GM10248 (cell line): ENCODE measurements at places on chromosomes 2 and 18.

- no peak for DNase-seq
Observed at GRCh38 chr18:54926593-54927325, 32.5 kb downstream of the CCDC68 start.

DNA sequence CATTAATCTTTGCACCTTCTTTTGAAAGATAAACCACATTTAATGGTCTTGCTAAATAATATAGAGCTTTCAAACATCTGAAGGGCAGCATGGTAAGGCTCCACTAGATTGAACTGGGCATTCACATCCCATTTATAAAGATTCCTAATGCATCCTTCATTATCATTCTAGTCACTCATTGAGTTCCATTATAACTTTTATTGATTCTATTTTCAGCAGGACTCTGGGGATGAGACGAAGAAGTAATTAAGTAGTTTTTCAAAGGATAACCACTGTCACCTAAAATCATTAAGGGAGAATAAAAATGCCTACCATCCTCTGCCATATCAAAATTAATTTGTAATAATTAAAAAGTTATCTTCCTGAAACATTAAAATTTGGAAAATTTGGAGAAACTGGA lies 60.2 kb upstream of the CTNNA2 start:
- no peak for DNase-seq

- no peak for DNase-seq
Observed at GRCh38 chr18:77700051-77700450, 450.4 kb downstream of the GALR1 start.

DNA sequence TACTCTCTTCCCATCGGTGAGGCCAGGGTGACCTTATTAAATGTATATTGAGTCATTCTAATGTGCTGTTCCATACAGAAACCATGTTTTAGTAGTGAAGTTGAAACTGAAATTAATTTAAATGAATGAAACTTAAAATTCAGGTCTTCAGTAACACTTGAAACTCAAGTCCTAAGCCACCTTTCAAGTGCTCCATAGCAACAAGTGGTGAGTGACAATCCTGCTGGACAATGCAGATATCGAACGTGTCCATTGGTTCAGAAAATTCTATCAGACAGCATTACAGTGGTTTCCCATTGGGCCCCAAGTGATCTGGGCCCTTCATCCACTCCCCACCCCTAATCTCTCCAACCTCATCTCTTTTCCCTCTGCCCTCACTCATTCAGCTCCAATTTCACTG lies 48.7 kb downstream of the HNMT start:
- DNase-seq: no peak

DNA sequence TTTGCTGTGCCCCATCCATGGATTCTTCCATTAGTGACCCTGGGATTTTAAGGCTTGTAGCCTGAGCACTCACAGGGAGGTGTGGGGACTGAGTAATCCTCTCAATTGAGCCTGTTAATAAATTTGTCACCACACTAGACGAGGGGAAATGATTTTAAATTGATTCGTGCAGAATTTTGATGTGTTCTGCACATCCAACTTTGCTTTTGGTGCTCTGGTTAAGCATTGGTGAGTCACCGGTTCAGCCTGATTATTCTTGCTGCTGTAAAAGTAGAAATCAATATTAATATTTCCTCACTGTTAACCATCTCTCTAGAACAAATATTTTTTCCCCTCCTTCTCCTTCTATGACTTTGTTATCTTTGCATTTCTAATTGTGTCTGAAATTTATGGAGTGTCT lies 482.0 kb downstream of the TSN start:
- DNase-seq: no peak

GRCh38 chr2:77512507-77512906 lies 9.7 kb downstream of the LRRTM4 start:
- DNase-seq: no peak

DNA sequence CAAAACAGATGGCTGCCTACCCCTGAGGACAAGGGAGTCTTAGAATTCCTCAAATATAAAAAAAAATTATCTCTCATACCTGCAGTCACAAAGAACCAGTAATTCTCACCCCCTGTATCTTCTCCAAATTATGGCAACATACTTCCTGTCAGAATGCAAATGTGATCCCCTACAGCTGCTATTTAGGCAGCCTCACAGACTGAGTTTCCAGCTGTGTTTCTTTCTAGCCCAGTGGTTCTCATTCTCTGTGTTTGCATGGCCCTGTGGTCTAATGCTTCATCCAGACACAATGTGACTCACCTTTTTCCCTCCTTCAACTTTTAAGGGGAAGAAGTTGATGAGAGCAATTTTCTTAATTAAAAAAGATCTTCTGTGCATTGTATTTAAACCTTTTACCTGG lies 726.3 kb downstream of the TSN start:
- DNase-seq: no peak

- no peak for DNase-seq
Observed at GRCh38 chr18:40612356-40612755, 1342.7 kb upstream of the PIK3C3 start.
